ENCODE measurements at places on chromosomes 4 and X.

GRCh38 chr4:104591510-104591911, 96.8 kb upstream of the CXXC4 start:
- DNase-seq, result no peak

- DNase-seq, result no peak
These were observed 7.7 kb upstream of the ARHGEF38 start for GRCh38 chr4:105544520-105545286.

GRCh38 chr4:38119668-38120385, 159.6 kb downstream of the PTTG2 start:
- DNase-seq, result peak; percentile 62

- no peak for DNase-seq
These were observed 17.0 kb upstream of the ERCC6L start for GRCh38 chrX:72255864-72256263.

GRCh38 chr4:95426455-95426854, 122.3 kb downstream of the UNC5C start:
- DNase-seq, result no peak

DNA sequence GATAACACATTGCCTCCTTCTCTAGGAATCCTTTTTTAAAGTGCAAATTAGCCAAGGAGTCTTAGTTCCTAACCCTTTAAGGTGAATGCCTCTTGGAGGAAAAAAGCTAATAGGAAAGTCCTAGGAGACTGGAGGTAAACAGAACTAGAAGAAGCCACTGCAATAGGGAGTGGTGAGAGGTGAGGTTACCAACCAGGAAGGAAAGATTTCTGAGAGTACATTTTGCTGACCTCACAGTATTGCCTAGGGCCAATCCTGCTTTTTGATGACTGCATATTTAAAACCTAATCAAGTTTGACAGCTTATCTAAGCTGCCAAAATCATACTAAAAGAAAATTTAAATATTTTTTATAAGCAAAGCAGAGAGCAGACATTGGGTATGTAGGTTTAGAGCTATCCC, 7.3 kb upstream of the CUL4B start:
- DNase-seq, result no peak

DNA sequence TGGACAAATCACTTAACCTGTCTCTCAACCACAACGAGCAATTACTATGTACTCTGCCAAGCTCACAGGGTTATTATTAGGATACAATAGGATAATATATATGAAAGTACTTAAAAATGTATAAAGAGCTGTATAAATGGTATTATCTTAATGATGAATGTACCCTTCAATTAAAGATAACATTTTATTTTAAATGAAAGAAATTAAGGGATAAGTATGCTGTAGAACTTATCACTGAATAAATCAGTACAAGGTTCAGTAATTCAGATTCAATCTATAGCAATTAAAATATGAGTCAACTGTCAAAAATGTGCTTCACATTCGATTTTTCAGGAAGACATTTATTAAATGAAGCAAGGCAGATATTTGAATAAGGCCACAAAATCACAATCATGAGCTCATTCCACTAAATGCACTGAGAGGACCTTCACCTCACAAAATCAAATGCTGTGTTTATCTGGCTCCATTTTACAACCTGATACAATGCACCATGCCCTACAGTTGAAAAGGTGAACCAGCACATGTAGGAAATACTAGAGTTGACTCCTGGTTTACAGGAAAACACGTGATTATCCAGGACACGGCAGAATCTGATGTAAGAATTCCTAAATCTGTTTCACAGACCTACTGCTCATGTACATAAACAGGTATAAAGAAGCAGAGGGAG, 4.4 kb downstream of the LRCH2 start:
- no peak for DNase-seq

DNA sequence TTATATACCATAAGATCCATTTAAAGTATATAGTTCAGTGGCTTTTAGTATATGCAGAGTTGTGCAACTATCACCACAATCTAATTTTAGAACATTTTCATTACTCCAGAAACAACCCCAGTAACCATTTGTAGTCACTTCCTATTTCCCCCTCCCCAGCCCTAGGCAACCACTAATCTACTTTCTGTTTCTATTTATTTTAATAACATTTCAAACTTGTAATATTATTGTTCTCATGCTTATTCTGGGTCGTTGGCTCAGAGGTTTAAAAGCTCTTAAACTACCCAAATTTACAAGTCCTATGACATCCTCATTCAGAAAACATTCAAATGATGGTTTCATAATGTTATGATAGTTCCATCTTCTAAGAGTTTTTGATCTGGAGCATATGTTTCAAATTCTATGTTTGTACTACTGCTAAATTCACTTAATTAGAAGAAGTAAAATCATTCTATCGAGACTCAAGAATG, 18.4 kb downstream of the XIAP start:
- no peak for DNase-seq

- peak; percentile 13 for DNase-seq
These were observed 271.6 kb downstream of the TLL1 start for GRCh38 chr4:166144607-166145006.

GRCh38 chr4:103400405-103400804, 202.3 kb upstream of the CENPE start:
- DNase-seq, result no peak

GRCh38 chr4:154490583-154491340, 837 bp downstream of the DCHS2 start:
- no peak for DNase-seq

All from hepatic stellate cell (primary cell).